ENCODE measurements at places on chromosomes 5 and 9. TPM values are rescaled to one million over a fixed set of nuclear protein-coding genes. Genes with fewer than 3 reads are reported as not detected.

DNA sequence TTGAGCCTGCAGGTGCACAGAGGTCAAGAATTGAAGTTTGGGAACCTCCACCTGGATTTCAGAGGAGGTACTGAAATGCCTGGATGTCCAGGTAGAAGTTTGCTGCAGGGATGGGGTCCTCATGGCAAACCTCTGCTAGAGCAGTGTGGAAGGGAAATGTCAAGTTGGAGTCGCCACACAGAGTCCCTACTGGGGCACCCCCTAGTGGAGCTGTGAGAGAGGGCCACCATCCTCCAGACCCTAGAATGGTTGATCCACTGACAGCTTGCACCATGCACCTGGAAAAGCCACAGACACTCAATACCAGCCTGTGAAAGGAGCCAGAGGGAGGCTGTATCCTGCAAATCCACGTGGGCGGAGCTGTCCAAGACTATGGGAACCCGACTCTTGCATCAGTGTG is 78.0 kb downstream of the GABRA1 start:
- no peak overlapping the region for H3K27ac ChIP-seq
- H3K4me3 ChIP-seq: no peak overlapping the region
- no peaks in the 10 kb centered on the region for H3K27me3 ChIP-seq

Gene LURAP1L
- total RNA-seq: 25.1 TPM

GRCh38 chr9:82969291-82969690 is 93.7 kb downstream of the RASEF start:
- H3K27ac ChIP-seq: no peak overlapping the region
- no peaks in the 10 kb centered on the region for H3K36me3 ChIP-seq
- no peak overlapping the region for H3K4me3 ChIP-seq

DNA sequence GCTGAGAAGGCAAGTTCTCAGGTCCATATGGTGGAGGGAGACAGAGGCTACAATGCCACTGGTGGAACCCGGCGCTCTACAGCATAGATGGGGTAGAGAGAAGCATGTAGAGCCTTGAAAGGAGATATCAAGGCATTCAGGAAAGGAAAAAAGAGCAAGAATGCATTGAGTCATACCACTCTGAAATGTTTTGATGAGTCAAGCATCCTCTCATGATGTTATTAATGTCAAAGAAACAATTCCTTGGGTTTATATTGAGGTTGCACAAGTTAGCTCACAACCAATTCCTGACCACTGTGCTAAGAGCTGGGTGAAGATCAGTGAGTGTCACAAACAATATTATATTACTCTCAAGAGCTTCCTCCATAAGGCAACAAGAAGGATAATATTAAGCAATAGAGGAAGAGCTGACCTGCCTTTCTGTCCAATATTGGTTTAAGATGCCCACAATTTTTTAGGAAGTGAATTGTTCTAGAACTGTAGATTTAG is 178.0 kb downstream of the RFK start:
- no peak for DNase-seq
- no peaks in the 10 kb centered on the region for H3K4me1 ChIP-seq
- no peaks in the 10 kb centered on the region for H3K27me3 ChIP-seq
- no peak overlapping the region for H3K4me3 ChIP-seq
- H3K36me3 ChIP-seq: no peaks in the 10 kb centered on the region

Gene PRELID2
- 26.7 TPM for total RNA-seq

Gene MED27
- total RNA-seq: 16.8 TPM

DNA sequence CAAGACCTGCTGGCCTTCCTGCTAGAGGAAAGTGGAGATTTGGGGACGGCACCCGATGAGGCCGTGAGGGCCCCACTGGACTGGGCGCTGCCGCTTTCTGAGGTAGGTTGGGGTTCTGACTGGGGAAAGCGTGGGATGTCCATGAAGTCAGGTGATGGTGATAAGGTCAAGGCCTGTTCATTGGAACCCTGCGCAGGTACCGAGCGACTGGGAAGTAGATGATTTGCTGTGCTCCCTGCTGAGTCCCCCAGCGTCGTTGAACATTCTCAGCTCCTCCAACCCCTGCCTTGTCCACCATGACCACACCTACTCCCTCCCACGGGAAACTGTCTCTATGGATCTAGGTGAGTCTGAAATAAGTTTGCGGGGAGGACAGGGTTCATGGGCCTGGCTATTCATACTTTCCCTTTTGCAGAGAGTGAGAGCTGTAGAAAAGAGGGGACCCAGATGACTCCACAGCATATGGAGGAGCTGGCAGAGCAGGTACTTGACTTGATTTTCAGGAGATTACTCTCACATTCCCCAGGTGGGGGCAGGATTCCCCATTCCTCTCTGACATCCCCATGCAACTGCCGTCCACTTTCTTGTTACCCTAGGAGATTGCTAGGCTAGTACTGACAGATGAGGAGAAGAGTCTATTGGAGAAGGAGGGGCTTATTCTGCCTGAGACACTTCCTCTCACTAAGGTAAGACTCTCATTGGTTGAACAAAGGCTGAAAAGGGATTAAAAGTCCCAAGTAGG is 505 bp downstream of the CREB3 start:
- H3K27me3 ChIP-seq: no peaks in the 10 kb centered on the region
- H3K4me1 ChIP-seq: no peaks in the 10 kb centered on the region
- H3K36me3 ChIP-seq: peaks cover 6% of the 10 kb centered on the region
- peak overlapping the region; percentile 65 for H3K4me3 ChIP-seq
- H3K27ac ChIP-seq: peak overlapping the region; percentile 73

Gene C9orf50
- 0.62 TPM for total RNA-seq

GRCh38 chr9:34500623-34501267 is 22.0 kb downstream of the ENHO start:
- H3K36me3 ChIP-seq: no peaks in the 10 kb centered on the region
- peak; percentile 49 for DNase-seq
- H3K27ac ChIP-seq: no peak overlapping the region
- H3K4me3 ChIP-seq: no peak overlapping the region
- H3K4me1 ChIP-seq: no peaks in the 10 kb centered on the region

Gene STK10
- total RNA-seq: 32.5 TPM

- no peaks in the 10 kb centered on the region for H3K4me1 ChIP-seq
- H3K4me3 ChIP-seq: no peak overlapping the region
- H3K36me3 ChIP-seq: no peaks in the 10 kb centered on the region
- no peaks in the 10 kb centered on the region for H3K27me3 ChIP-seq
- DNase-seq: no peak
These were observed 13.6 kb downstream of the GTF3C4 start for GRCh38 chr9:132683873-132684272.

Gene SLC45A2
- 0.54 TPM for total RNA-seq

Gene COL27A1
- 54.3 TPM for total RNA-seq

- H3K27me3 ChIP-seq: no peaks in the 10 kb centered on the region
- peaks cover 2% of the 10 kb centered on the region for H3K36me3 ChIP-seq
- no peak for DNase-seq
- peak overlapping the region; percentile 55 for H3K27ac ChIP-seq
- no peak overlapping the region for H3K4me3 ChIP-seq
These were observed 93.3 kb downstream of the TLE1 start for GRCh38 chr9:81595887-81596543.

GRCh38 chr5:177607452-177608192 is 7.7 kb downstream of the B4GALT7 start:
- H3K4me3 ChIP-seq: no peak overlapping the region
- no peaks in the 10 kb centered on the region for H3K27me3 ChIP-seq
- H3K4me1 ChIP-seq: no peaks in the 10 kb centered on the region
- no peak overlapping the region for H3K27ac ChIP-seq
- DNase-seq: peak; percentile 89

Gene OMD
- 43.3 TPM for total RNA-seq

Gene ZNF354C
- total RNA-seq: 10.2 TPM

- H3K27me3 ChIP-seq: no peaks in the 10 kb centered on the region
- no peaks in the 10 kb centered on the region for H3K4me1 ChIP-seq
- H3K27ac ChIP-seq: no peak overlapping the region
- H3K4me3 ChIP-seq: no peak overlapping the region
These were observed 16.2 kb upstream of the ERAP1 start for GRCh38 chr5:96823900-96824380.

Gene SMC2
- total RNA-seq: 8.8 TPM
